Stimulated activated CD4-positive, alpha-beta T cell treated with anti-CD3 and anti-CD28 coated beads, Interleukin-4, amount 100 ng/mL, for 48 hours (primary cell): ENCODE measurements at places on chromosomes 11 and 22.
A peak's percentile ranks its signal among the peaks of the same experiment; 100 is the strongest.

GRCh38 chr11:111541254-111542061, 938 bp downstream of the LAYN start:
- no peak for DNase-seq

DNA sequence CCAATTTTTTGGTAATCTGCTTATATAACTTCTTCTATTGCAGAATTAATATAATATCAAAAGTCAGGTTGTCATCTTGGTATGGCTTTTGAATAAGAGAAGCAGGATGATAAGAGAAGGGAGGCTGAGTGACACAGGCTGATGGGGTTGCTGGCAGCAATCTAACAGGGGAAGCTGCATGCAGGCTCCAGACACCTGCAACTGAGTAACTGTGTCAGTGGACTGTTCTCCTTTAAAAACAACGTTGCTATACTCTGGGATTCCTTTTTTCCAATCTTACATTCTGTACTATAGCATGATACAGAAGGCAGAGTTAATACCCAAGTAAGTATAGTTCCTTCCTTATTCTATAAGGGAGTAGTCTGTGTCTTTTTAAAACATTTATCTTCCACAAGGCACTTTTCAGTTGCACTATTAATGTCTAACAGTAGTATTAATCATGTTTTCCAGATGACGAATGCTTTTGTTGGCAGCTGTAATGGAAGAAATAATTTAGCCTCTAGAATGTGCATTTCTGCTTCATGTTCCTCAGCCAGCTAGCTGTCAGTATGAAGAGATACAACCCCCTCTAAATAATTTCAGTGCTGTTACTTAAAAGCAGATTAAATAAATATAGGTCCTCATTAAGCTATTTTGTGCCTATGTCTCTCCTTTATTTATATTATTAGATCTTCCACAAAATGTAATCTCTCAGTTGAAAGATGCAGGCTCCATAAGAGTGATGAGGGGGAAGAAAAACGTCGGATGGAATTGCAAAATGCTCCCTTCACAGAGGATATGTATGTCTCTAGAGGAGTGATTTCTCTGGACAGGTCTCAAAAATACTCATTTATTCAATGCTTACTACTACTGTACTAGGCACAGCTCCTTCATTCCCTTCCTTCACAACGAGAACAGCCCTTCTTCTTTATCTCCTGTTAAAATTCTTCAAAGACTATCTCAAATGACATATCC, 50.8 kb downstream of the ATG16L2 start:
- DNase-seq, result no peak

- no peak for DNase-seq
Observed at GRCh38 chr22:19787849-19788141, 27.2 kb downstream of the TBX1 start.

DNA sequence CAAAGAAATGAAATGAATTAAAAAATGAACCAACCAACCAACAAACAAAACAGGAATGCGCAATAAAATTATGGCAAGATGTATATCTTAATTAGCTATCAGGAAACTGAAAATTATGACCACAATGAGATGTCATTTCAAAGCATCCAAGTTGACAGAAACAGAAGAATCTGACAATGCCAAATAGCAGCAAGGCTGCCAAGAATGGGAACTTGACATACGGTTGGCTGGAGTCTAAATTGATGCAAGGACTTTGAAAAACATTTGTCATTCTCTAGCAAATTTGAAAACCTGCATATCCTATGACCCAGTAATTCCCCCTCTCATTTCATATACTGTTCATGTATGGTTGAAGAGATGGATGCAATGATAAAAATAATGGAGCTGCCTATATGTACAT, 1262.6 kb downstream of the TBC1D22A start:
- no peak for DNase-seq

- DNase-seq, result no peak
Observed at GRCh38 chr11:101555366-101555765, 28.4 kb downstream of the TRPC6 start.

GRCh38 chr11:34188181-34188580, 82.8 kb downstream of the NAT10 start:
- no peak for DNase-seq

DNA sequence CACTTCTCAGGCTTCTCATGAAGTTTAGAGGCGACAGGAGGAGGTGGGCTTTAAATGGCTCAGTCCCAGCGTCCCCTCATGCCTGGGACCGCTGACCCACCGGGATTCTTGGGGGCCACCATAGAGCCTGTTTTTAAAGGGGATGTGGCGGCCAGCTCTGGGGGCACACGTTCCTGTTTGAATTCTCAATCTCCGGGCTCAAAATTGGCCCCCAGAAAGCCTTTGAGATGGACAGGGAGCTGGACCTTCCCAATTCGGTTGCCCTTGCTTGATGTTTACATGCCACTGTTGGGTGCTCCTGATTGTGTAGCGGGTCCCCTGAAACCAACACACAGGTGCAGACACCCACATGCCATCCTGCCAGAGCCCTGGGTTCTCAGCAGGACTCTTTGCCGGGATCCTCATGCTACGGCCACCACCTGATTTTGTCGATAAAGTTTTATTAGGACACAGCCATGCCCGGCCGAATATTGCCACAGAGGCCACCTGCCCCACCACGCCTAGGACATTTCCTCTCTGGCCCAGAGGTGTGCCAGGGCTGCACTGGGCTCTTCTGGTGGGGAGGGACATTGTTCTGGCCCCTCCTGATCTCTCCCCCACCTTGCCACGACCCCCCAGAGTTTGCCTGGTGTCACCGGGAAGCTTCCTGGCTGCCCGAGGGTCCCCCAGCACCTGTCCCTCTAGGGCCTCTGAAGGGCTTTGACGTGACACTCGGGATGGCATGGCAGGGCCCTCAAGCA, 71.6 kb downstream of the KCNQ1 start:
- DNase-seq, result no peak

DNA sequence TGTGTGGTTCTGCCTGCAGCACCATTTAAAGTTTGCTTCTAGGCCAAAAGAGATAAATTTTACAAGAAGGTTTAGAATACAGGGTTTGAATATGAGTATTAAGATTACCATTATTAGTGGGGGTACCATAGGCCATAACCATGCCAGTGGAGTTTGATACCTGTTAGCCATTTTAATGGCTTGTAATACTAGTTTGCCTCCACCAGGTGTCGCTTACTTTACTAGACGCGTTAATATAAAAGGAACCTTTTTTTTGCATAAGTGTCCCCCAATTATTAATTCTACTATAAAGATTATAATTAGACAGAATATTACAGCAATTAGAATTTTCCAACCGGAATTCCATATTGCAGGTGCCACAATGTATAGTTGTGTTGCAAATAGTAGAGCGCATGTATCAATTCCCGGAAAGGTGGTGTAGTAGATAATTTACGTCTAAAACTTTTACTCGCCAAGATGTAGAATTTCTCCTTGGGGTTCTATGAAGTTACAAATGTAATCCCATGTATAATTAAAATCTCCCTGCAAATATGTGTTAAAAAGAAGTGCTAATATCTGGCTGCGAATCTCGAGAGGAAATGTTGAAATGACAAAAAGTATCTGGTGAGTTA, 16.1 kb downstream of the MS4A6E start:
- no peak for DNase-seq

DNA sequence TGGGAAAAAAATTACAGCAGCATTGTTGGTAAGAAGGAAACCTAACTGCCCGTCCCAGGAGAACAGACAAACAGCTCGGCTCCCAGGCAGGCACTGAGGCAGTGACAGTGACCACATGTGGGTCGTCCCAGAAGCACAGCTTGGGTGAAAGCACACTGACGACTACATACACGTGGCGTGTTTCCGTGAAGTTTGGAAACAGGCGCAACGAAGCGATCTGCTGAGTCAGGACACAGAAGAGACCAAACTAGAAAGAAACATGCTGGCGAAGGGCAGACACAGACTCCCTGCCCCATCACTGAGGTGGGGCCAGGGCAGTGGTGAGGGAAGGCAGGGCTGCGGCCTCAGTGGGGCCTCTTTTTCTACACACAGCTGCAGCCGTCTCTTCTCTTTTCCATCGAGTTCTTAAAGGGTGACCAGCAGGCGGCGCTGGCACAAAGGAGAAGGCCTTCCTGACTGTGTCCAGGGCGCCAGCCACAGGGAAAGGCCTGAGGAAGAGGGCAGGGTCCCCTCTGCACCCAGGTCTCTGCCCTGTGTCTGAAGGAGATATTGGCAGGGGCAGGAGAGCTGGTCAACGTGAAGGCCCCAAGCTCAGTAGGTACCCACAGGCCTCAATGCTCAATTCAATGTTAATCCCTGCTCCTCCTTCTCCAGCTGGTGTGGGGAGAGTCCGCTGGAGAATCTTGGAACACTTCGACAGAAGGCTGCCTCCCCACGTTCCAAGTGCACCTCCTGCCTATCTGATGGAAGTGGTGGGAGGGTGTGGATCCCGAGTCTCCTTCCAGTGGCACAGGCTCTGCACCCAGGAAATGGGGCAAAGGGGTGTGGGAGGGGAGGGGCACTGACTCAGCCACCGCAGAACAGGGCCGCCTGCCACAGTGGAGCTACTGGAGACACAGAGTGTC, 19.9 kb downstream of the CARS1 start:
- DNase-seq, result no peak

- DNase-seq, result no peak
Observed at GRCh38 chr22:49103314-49104059, 724.2 kb downstream of the BRD1 start.

GRCh38 chr11:117384045-117384444, 56.4 kb downstream of the CEP164 start:
- DNase-seq, result no peak

DNA sequence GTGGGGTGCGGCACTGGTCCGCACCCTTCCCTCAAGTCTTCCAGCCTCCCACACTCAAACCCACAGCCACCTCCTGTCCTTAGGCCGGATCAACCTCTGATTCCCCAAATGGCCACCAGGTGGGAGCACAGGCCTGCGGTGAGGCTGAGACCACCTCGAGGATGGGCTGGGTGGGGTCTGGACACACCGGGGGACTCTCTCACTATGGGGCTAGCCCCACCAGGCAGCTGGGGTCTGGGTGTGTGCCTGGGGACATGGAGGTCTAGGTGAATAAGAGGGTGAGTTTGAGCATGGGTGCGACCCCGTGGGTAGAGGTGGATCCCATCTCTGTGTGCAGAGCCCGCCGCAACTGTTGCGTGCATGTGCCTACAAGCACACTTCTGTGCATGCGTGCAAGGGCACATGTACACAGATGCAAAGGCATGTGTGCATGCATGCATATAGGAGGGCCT, 32.6 kb downstream of the MYO18B start:
- DNase-seq, result no peak

GRCh38 chr11:3905080-3905953, 49.9 kb downstream of the STIM1 start:
- DNase-seq, result peak; percentile 61

DNA sequence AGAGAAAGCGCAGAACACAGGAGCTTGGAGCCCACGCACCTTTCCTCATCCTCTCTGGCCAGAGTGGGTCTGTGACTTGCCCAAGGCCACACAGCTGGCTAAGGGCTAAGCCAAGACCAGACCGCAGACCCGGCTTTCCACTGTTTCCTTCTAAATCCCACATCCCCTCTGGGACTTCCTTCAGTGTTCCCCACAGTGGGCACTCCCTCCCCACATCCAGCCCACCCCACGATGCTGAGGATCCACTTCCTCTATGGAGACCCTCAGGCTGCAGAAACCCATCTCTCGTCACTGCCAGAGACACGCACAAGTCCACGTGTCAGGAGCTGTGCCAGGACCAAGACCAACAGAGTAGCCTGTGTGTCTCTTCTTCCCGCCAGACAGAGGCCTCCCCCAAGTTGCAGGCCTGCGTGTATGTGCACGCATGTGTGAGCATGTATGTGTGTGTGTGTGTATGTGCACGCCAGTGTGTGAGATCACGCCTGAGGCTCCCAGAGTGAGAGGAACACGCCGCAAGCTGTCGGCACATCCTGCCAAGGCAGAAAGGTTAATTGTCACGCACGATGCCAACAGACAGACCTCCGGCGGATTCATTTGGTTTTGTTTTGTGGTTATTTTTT, 21.6 kb downstream of the PDGFB start:
- no peak for DNase-seq
